ENCODE measurements at places on chromosomes 11 and 22. TPM values are rescaled to one million over a fixed set of nuclear protein-coding genes. Genes with fewer than 3 reads are reported as not detected.

Gene ADORA2A
- total RNA-seq: 1.00 TPM

Gene PLAAT2
- 0.12 TPM for total RNA-seq

Gene GLYATL1
- total RNA-seq: 0.33 TPM

Gene KRTAP5-1
- total RNA-seq: not detected

Gene TRIM48
- not detected for total RNA-seq
